ENCODE measurements at places on chromosomes 16 and 17. TPM values are rescaled to one million over a fixed set of nuclear protein-coding genes. Genes with fewer than 3 reads are reported as not detected.

Gene EFCAB3
- total RNA-seq = not detected

Gene ITGAD
- 1.3 TPM for total RNA-seq

Gene EPN3
- not detected for total RNA-seq

DNA sequence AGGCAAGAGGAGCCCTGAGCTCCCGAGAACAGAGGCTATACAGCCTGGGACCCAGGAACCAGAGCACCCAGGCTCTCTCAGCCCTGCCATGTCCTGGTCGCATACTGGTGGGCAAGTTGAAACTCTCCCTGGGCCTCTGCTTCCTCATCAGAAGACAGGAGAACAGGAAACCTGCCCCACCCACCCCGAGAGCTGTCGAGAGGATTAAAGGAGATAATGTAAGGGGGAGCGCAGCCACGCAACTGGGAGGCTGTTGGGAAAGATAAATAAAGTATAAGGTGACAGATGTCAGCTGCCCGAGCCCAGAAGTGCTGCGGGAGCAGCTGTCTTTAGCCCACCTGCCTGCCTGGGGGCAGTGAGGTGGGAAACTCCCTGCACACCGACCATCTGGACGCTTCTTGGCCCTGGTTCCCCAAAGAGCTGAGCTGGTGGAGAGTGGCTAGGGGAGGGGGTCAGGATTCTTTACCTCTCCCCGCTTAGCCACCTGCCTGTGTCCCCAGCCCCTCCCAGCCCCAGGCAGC is 6.8 kb downstream of the KIF19 start:
- H3K4me3 ChIP-seq = no peak overlapping the region
- H3K27me3 ChIP-seq = no peaks in the 10 kb centered on the region
- H3K36me3 ChIP-seq = no peaks in the 10 kb centered on the region
- no peak overlapping the region for H3K27ac ChIP-seq
- no peaks in the 10 kb centered on the region for H3K4me1 ChIP-seq

DNA sequence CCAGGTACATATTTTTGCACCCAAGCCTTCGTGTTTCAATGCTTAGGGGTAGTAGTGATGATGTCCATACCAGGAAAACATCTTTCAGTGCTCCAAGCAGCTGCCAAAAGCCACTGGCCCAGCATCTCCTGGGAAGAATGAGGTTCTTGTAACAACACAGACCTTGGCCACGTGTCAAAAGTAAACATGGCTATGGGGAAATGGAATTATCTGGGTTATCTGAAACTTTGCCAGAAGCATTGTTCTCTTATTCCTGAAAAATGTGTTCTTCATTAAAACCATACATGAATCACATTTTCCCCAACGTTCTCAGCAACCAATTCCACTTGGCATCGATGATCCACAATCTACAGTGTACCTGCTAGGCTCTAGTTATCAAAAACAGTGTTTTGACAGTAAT is 524.2 kb upstream of the EEF2KMT start:
- H3K4me3 ChIP-seq = no peak overlapping the region
- no peaks in the 10 kb centered on the region for H3K36me3 ChIP-seq
- H3K4me1 ChIP-seq = no peaks in the 10 kb centered on the region
- no peaks in the 10 kb centered on the region for H3K27me3 ChIP-seq
- no peak for DNase-seq
- no peak overlapping the region for H3K27ac ChIP-seq

GRCh38 chr16:84509032-84509950 is 4.8 kb upstream of the MEAK7 start:
- H3K36me3 ChIP-seq = no peaks in the 10 kb centered on the region
- no peak overlapping the region for H3K4me3 ChIP-seq
- peak overlapping the region; percentile 6 for H3K27ac ChIP-seq
- H3K4me1 ChIP-seq = peaks cover 75% of the 10 kb centered on the region
- no peak for DNase-seq

GRCh38 chr16:22318690-22319358 is 21.6 kb downstream of the POLR3E start:
- no peak overlapping the region for H3K4me3 ChIP-seq
- peaks cover 96% of the 10 kb centered on the region for H3K36me3 ChIP-seq
- H3K27me3 ChIP-seq = no peaks in the 10 kb centered on the region
- no peaks in the 10 kb centered on the region for H3K4me1 ChIP-seq

DNA sequence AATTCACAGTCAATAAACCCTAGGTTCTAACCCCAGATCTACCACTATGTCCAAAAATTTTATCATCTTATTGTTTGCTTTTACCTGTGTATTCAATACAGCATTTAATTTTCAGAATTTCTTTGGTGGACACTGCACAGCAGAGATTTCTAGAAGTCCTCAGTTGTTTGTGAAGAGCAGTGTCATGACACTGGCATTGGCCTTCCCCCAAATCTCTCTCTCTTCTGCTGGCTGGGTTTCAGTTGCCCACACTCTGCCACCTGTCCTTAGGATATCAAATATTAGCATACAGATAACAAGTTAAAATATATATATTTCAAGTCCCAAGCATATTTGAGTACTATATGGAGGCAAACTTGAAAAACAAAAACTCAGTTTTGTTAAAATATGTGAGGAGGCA is 2.0 kb upstream of the THUMPD1 start:
- peaks cover 4% of the 10 kb centered on the region for H3K36me3 ChIP-seq
- no peak overlapping the region for H3K27ac ChIP-seq
- H3K4me1 ChIP-seq = peaks cover 22% of the 10 kb centered on the region
- H3K27me3 ChIP-seq = no peaks in the 10 kb centered on the region
- no peak overlapping the region for H3K4me3 ChIP-seq

GRCh38 chr17:68614718-68615117 is 13.6 kb upstream of the FAM20A start:
- no peaks in the 10 kb centered on the region for H3K4me1 ChIP-seq
- H3K4me3 ChIP-seq = no peak overlapping the region
- H3K36me3 ChIP-seq = no peaks in the 10 kb centered on the region
- H3K27me3 ChIP-seq = peaks cover 3% of the 10 kb centered on the region
- no peak overlapping the region for H3K27ac ChIP-seq

- no peak overlapping the region for H3K27ac ChIP-seq
- H3K4me1 ChIP-seq = no peaks in the 10 kb centered on the region
- H3K4me3 ChIP-seq = no peak overlapping the region
- no peak for DNase-seq
- H3K36me3 ChIP-seq = no peaks in the 10 kb centered on the region
- H3K27me3 ChIP-seq = no peaks in the 10 kb centered on the region
Observed at GRCh38 chr17:395179-395578, 42.6 kb upstream of the RPH3AL start.

DNA sequence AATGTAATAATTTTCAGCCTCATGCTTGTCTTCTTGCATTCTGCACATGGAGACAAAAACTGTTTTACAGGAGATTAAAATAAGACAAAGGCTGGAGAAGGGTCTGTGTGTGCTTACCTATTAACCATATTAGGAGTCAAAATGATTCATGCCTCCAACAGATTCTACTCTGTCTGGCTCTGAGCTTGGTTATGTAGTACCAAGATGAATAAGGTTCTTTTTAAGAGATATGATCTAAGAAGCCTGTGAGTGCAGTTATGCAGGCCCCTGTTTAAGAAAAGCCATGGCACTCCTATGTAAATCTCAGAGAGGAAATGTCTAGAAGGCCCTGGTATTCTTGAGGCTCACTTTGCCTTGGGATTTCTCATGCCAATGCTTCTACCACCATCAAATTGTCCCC is 486.6 kb upstream of the CDH11 start:
- H3K27ac ChIP-seq = no peak overlapping the region
- H3K36me3 ChIP-seq = no peaks in the 10 kb centered on the region
- H3K4me1 ChIP-seq = no peaks in the 10 kb centered on the region
- no peak for DNase-seq

DNA sequence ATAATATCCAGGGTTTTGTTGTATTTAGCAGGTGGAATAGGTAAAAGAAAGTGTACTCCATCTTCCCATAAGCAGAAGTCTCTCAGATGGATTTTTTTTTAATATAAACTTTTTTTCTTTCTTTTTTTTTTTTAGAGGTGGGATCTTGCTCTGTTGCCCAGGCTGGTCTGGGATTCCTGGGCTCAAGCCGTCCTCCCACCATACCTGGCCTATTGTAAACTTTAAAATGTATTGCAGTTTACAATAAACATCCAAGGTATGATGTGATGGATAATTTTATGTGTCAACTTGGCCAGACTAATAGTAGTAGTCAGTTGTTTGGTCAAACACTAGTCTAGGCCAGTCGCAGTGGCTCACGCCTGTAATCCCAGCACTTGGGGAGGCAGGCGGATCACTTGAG is 10.8 kb upstream of the GP1BA start:
- no peaks in the 10 kb centered on the region for H3K36me3 ChIP-seq
- no peaks in the 10 kb centered on the region for H3K4me1 ChIP-seq
- no peak for DNase-seq
- no peaks in the 10 kb centered on the region for H3K27me3 ChIP-seq
- H3K27ac ChIP-seq = no peak overlapping the region
- no peak overlapping the region for H3K4me3 ChIP-seq

- DNase-seq = no peak
- H3K4me1 ChIP-seq = no peaks in the 10 kb centered on the region
- H3K27me3 ChIP-seq = no peaks in the 10 kb centered on the region
- no peak overlapping the region for H3K4me3 ChIP-seq
- H3K36me3 ChIP-seq = no peaks in the 10 kb centered on the region
Observed at GRCh38 chr16:69553332-69553731, 12.4 kb upstream of the NFAT5 start.

DNA sequence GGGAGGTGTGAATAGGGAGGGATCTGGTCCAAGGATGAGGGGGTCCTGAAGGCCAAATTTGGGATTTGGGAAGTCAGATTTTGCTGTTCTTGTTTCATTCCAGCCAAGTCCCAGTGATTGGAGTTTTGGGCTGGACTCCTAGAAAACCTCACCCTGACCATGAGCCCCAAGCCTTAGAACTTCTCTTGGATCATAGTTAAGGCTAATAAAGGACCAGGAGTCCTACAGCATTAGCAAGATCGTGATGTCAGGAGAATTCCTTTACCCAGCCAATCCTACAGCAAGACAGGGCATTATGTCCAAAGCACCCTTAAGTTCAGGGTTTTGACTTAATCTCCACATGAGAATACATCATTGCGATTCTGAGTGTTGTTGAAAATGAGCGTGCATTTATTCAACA is 85.0 kb downstream of the SOX9 start:
- DNase-seq = no peak
- no peaks in the 10 kb centered on the region for H3K4me1 ChIP-seq
- H3K4me3 ChIP-seq = no peak overlapping the region

GRCh38 chr17:62994931-62995330 is 28.9 kb downstream of the TANC2 start:
- H3K4me3 ChIP-seq = no peak overlapping the region
- H3K27ac ChIP-seq = no peak overlapping the region
- no peaks in the 10 kb centered on the region for H3K4me1 ChIP-seq
- H3K27me3 ChIP-seq = no peaks in the 10 kb centered on the region

DNA sequence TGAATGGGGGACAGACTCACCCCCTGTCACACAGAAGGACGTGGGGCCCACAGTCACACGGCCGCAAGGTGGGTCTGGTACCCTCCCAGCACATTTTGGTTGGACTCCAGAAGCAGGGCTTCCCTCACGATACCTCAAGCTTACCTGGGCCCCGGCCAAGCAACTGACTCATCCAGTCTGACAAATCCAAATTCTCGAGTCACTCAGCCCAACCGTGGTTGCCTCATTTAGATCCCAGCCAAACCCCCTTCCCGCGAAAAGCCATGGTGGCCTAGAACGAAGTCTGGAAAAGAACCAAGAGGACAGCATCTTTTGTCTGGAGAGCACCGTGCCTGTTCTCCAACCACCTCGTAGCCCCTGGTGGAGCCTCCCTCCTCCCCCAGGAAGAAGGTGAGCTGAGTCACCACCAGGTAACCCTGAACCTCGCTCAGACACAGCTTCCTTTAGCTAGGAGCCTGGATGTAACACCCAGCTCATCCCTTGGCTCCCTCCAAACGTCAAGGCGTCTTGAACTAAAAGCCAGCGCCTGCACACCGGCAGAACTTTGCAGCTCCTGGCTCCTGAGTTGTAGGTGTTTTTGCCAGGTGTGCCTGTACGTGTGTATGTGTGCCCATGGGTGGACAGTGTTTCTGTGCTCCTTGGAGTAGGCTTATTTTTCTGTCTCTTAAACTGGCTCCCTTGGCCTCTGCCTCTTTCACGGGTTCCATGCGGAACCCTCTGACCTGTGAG is 78.9 kb downstream of the CMIP start:
- peaks cover 7% of the 10 kb centered on the region for H3K4me1 ChIP-seq
- no peak overlapping the region for H3K27ac ChIP-seq
- H3K36me3 ChIP-seq = no peaks in the 10 kb centered on the region
- no peak overlapping the region for H3K4me3 ChIP-seq
- no peaks in the 10 kb centered on the region for H3K27me3 ChIP-seq

- no peaks in the 10 kb centered on the region for H3K4me1 ChIP-seq
- DNase-seq = no peak
- H3K27ac ChIP-seq = no peak overlapping the region
- no peaks in the 10 kb centered on the region for H3K36me3 ChIP-seq
- H3K27me3 ChIP-seq = no peaks in the 10 kb centered on the region
Observed at GRCh38 chr17:70217571-70217970, 48.2 kb downstream of the KCNJ2 start.

DNA sequence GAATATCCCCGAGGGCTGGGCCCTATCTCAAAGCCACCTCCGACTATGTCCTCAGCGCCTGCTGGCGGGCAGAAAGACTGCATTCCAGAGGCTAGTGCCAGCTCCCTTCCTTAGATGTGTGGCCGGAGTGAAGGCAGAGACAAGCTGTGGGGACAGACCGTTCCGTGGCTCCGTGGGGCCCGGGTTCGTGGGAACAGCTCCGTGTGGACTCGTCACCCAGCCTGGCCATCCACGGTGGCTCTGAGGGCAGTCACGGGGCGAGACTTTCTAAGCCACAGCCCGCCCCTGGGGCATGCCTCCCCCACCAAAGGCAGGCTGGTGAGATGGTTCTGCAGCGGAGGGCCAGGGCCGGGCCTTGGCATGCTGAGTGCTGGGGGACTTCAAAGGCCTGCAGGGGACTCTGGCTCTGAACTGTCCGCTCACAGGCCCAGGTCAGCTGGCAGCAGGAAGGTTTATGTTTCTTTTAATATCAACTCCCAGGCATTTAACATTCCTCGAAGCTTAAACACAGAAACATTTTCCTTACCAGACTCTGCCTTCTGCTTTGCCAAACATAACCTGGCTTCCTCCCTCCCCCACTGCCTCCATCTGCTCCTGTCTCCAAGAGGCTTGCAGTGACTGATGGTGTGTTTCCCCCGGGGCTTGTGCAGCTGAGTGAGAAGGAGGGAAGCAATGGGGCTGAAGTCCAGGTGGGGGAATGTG is 50.4 kb downstream of the TIMM22 start:
- H3K27ac ChIP-seq = no peak overlapping the region
- no peaks in the 10 kb centered on the region for H3K4me1 ChIP-seq
- DNase-seq = no peak
- H3K4me3 ChIP-seq = no peak overlapping the region
- no peaks in the 10 kb centered on the region for H3K36me3 ChIP-seq
- no peaks in the 10 kb centered on the region for H3K27me3 ChIP-seq

Measured in naive thymus-derived CD4-positive, alpha-beta T cell (primary cell).